ENCODE measurements at places on chromosomes 16 and 17.

DNA sequence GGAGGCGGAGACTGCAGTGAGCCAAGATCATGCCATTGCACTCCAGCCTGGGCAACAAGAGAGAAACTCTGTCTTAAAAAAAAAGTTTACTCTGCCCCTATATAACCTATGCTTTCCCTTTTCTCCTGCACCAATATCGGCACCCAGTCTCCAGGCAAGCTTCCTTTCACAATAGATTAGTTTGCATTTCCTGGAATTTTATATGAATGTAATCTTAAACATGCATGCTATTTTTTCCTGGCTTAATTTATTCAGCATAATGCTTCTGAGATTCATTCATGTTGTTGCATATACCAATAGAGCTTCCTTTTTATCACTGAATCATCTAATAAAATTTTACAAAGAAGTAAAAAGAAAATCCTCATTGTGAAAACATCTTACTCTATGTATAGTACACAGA is 59.4 kb downstream of the USP32 start:
- no peak for DNase-seq

DNA sequence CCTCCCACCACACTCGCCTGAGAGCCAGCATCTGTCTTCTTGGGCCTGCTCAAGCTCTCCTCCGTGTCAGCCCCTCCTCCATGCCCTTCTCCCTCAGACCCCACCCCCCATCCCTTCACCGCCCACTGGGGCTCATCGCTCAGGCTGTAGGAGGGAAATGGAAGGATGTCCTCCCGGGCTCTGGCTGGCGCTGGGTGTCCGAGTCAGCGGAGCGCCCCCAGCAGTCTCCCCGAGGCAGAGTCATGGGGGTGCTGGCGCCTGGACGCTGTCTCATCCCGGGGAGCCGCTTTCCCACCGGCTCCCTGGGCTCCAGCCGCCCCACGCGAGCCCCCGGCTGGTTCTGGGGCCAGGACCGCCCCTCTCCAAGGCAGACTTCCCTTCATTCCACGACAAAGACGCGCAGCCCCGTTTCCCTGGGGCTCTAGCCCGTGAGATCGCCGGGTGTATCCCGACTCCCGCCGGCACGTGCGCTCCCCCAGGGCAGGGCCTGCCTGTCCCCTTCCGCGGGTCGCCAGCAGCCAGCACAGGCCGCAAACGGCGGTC is 428 bp upstream of the ANTKMT start:
- peak; percentile 89 for DNase-seq

GRCh38 chr17:44972953-44973352 is 4.8 kb upstream of the C1QL1 start:
- no peak for DNase-seq

- no peak for DNase-seq
Observed at GRCh38 chr17:73432624-73433190, 120.9 kb upstream of the CDC42EP4 start.

GRCh38 chr16:5870886-5871691 is 773.5 kb upstream of the EEF2KMT start:
- DNase-seq: no peak

DNA sequence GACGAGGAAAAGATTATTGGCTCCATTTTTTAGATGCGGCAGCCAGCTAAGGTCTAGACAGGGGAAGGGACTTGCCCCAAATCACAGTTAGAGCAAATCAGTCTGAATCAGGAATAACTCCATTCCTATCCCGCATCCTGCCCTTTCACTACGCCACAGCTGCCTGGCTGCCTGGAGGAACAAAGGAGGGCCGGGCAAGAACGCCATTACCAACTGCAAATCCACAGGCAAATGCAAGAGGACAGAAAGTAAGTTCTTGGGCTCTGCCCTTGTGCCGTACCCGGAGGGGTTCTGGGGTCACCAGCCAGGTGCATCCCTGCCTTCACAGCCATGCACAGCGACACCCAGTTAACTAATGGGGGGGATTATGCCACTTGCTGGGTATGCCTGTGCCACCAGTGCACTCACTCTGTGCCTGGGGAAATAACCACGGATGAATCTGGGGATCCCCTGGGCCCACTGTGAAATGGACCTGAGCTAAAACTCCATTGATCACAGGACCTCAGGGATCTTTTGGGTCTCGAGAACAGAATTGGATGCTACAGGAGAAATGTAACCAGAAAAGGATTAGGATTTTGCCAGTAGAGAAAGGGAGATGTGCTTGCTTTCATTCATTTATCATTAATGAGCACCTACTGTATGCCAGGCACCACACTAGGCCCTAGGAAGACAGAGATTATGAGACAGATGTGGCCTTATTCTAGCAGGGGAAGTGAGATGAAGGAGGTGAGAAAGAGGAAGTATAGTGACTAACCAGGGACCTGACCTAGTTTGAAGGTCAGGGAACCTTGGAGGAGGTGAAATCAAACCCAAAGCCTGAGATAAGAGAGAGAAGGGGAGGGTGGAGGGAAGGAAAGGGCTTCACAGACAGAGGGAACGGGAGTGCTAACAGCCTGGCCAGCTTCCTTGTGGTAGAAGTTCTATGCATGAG is 17.7 kb downstream of the BCL7C start:
- DNase-seq: peak; percentile 48

GRCh38 chr16:29925781-29926710 is at the start of gene KCTD13:
TSS of gene KCTD13 (minus strand) at chr16:29926226. CDS start at chr16:29926033, 193 bp downstream.
- DNase-seq: peak; percentile 94

DNA sequence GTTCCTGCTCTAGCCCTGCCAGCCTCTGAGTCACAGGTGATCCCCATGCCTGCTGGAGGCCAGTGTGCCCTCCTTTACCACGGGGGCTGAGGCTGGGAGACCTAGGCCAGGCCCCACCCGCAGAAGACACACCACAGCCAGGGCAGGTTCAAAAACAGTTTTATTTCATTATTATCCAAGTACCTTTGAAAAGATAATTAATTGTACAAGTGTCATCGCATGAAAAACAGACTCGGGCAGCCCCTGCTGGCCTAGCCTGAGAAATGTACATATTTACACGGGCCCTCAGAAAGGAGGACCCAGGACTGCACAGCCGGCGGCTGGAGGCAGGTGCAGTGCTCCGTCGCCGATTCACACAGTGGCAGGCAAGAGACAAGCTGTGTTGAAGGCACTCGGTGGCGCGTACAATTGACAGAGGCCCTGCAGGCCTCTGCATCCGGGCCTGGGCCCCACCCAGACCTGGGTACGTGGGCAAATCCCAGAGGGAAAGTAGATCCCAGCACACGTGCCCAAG is 4.4 kb downstream of the PDIA2 start:
- DNase-seq: no peak

- DNase-seq: no peak
Observed at GRCh38 chr16:3223913-3224515, 10.9 kb downstream of the ZNF200 start.

DNA sequence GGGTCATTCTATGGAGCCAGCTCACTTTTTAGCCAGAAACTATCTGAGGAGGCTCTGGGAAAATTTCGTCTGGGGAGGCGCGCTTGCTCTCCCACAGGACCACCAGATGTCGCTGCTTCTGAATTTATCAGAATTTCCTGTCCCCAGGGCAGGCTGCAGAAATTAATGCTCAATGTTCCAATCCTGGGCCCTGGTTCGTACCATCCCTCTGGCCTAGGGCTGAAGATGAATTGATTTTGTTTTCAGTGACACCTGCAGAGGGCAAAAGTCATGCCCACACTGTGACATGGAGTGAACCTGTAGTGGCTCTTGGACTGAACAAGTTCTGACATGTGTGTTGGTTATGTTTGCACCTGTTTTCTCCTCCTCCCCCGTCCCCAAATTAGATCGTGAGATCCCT is 482.6 kb downstream of the NPIPA7 start:
- peak; percentile 79 for DNase-seq

GRCh38 chr16:69930117-69930776 is 20.9 kb upstream of the CLEC18A start:
- DNase-seq: peak; percentile 83

GRCh38 chr17:65799869-65800268 is 238.4 kb upstream of the AXIN2 start:
- no peak for DNase-seq

DNA sequence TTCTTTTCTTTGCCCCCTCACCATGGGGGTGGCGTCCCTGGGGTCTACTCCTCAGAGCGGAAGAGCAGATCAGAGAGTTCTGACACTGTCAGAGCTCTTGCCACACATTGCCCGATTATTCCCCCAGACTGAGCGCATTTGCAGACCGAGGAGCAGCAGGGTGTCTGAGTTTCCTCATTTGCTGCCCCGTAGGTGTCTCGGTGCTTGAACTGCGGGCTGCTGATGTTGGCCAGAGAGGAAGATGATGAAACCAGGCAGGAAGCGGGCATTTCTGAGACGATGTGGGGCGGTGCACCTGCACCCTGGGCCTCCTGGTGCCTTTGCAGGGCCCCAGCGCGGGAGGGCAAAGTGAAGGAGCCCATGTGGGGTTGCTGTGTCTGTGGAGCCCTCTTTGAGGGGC is 55.2 kb downstream of the ARSG start:
- DNase-seq: no peak

DNA sequence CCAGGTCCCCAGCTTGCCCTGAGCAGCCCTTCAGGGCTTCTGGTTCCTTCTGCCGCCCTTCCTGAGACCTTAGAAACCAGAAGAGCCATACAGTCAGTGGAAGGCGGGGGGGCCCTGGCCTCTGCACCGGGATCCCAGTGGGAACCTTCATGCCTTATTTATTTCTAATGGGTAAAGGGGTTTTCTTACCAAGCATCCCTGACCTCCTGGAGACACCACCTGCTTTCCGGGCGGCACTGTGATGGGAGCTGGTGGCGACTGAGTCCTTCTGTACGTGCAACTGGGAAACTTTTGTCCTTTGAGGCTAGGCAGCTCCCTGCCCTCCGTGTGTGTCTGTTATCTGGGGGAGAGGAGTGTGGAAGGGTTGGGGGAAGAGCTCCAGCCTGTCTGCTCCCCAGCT is 7.2 kb upstream of the MRPL58 start:
- DNase-seq: no peak

DNA sequence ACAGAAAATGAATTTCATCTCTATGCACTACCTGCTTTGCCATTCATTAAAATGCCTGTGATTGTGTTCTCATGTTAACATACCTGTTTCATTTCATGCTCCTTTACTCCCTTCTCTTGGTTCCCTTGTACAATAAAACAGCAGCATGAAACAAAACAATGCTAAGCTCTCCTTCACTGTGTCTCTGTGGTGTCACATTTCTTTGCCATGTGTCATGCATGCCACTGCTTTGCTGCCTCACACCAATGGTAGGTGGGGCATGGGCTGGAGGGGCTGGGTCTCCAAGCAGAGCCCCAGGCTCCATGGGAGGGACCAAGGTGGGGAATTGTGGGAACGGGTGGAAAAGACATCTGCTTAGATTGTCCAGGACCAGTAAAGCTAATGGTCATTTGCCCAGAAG is 83.6 kb downstream of the RGS9 start:
- no peak for DNase-seq

DNA sequence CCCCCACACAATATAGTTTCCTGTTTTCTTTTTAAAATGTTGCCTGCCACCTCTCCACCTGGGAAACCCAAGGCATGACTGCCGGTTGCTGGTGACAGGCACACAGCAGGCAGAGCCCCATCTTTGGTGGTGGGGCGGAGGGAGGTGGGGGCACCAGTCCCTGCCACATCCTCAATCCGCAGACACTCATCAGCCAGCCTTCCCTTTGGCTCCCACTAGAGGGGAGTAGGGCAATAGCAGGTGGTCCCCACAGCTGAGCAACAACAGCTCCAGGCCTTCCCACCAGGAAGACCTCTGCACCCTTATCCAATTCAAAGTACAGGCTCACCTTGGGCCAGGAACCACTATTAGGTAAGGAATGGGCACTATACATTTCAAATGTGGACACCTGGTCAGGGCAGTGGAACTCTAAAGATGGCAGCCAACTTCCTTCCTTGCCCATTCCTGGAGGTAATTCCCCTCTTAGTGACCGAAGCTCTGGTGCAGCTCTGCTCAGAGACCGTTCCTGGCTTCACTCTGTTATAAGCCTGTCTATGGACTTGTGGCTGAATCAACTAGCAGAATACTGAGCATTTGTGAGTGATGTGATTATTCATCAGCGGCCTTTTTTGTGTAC is 13.9 kb downstream of the RECQL5 start:
- DNase-seq: peak; percentile 64

DNA sequence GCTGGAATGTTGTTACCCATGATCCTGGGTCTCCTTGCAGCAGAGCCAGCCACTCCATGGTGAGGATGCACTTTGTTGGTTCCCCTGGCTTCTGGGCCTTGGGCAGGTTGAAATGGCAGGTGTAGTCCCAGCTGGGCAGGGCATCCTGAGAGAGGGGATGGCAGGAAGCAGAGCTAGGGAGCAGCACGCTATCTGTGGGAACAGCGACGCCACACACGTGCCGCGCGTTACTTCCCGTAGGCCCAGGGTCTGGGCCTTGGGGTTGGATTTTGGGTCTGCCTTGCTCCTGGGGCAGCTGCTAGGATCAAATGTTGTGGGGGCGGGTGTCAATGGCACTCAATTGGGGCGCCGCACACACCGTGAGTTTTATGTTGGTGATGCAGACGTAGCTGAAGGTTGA is 368.0 kb downstream of the CPPED1 start:
- DNase-seq: no peak

GRCh38 chr17:50198026-50198669 is 3.3 kb downstream of the COL1A1 start:
- DNase-seq: peak; percentile 79

DNA sequence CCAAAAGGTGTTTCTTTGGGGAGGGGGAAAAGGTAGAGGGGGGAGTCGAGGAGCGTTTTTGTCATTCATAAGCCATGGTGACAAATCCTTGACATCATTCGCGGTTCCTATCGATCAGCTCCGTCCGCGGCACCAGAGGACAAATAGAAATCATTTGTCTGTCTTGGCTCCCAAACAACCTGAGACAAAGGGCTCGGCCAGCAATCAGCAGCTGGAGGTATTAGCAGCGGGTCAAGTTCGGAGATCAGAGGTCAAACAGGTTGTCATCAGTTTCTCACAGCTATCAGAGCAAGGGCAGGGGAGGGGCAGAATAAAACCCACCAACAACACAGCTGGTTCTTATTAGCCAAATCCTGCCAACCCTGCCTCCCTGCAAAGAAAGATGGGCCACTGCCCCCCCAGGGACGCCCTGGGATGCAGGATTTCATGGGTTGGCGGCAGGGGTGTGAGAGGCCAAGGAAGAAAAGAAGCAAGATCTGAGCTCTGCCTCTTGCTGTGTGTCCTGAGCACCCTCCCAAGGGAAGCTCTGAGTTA is 145.3 kb upstream of the LHX1 start:
- no peak for DNase-seq

- peak; percentile 27 for DNase-seq
Observed at GRCh38 chr17:63431939-63432804, 13.9 kb downstream of the CYB561 start.
